ENCODE measurements at places on chromosomes 12 and 14.

GRCh38 chr12:46390304-46390703 is 17.7 kb upstream of the SLC38A2 start:
- no peak for DNase-seq

GRCh38 chr14:79448960-79449359 is 762.3 kb downstream of the DIO2 start:
- no peak for DNase-seq

DNA sequence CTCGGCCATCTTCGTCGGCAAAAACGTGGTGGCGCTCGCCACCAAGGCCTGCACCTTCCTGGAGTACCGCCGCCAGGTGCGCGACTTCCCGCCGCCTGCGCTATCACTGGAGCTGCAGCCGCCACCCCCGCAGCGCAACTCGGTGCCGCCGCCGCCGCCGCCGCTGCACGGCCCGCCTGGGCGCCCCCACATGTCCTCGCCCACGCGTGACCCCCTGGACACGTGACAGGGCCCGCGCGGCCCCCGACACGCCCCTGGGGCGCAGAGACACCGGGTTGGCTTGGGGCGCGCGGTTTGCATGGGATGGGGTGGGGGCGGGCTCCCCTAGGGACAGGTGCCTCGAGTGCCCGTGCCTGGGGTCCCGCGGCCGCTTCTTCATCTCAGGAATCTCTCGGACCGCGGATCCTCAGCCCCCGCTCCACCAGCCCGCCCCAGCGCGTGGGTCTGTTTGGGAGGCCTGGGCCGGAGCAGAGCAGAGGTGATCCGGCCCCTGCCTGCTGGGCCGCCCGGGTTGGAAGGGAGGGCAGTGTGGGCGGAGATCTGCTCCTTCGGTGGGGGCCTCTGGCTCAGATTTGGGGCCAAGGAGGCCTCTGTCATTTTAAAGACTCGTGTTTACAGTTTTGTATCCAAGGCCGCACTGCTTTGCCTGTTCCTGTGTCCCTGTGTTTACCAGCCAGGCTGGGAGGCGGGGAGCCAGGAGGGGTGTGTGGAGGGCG is 3.3 kb downstream of the TMEM121 start:
- no peak for DNase-seq

DNA sequence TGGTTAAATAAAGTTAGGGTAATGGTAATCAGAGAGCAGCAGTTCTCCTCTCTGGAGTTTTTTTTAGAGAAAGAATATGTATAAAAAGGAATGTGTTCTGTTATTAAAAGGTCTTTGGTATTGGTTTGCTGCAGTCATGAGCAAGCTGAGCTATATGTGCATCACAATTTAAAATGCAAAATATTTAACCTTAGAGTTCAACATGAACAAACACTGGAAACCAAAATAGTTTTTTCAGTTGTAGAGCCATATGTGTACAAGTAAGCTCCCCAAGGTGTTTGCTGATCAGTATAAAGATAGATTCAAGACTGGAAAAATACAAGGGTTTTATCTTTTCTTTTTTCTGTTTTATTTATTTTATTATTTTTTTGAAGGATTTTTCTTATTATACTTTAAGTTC is 245.0 kb downstream of the NUBPL start:
- no peak for DNase-seq

DNA sequence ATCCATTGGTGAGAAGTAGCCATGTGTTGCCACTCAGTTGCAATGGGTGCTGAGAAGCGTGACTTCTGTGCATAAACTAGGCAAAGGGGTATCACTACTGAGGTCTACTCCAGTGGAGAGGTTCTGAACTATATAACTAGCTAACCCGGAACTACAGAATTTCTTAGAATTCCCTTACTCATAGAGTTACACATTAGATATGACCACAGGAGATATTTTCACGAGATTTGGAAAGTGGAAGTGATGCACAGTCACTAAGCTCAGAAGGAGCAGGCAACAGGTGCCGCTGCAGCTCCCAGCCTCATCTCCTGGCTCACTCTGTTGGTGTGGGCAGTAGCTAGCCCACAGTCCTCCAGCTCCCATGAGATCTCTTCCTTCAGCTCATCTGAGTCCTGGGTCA is 136.6 kb downstream of the SSPN start:
- no peak for DNase-seq

- DNase-seq, result no peak
These were observed 1112.4 kb downstream of the TRHDE start for GRCh38 chr12:73384592-73384991.
